CD4-positive, alpha-beta T cell treated with Interleukin-6 for 4 hours (primary cell): ENCODE measurements at places on chromosomes 12 and 14.
A peak's percentile ranks its signal among the peaks of the same experiment; 100 is the strongest.

GRCh38 chr12:51087818-51088217 lies 4.4 kb upstream of the CSRNP2 start:
- DNase-seq: no peak

- DNase-seq: no peak
Observed at GRCh38 chr14:99938896-99939295, 126.3 kb upstream of the EVL start.

DNA sequence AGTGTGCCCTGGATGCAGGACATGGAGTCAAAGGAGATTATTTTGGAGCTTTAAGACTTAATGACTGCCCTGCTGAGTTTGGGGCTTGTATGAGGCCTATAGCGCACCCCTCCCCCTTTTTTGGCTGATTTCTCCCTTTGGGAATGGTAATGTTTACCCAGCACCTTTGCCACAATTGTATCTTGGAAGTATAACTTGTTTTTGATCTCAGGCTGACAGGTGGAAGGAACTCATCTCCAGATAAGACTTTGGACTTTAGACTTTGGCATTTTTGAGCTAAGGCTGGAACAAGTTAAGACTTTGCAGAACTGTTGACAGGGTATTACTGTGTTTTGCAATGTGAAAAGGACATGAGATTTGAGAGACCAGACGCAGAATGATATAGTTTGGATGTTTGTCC lies 110.5 kb downstream of the DERA start:
- DNase-seq: no peak

GRCh38 chr12:113278141-113278540 lies 56.8 kb downstream of the SLC8B1 start:
- no peak for DNase-seq

DNA sequence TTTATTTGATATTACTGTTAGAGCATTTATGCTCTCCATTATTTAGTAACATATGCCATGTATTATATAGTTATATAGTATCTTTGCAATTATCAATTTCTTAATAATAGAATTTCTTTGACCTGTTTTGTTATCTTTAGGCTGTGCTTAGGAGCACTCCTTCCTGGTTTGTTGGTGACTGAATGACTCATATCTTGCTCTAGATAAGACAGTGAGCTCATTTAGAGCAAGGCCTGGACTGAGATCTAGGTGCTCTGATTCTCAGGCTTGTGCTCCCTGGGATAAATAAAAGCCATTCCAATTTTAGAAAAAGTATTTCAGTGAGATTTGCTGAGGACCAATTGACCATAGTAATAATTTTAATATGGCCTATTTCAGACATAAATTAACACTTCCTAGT lies 951.2 kb downstream of the FLRT2 start:
- no peak for DNase-seq

- DNase-seq: no peak
Observed at GRCh38 chr14:80206351-80207080, 4.8 kb downstream of the DIO2 start.

DNA sequence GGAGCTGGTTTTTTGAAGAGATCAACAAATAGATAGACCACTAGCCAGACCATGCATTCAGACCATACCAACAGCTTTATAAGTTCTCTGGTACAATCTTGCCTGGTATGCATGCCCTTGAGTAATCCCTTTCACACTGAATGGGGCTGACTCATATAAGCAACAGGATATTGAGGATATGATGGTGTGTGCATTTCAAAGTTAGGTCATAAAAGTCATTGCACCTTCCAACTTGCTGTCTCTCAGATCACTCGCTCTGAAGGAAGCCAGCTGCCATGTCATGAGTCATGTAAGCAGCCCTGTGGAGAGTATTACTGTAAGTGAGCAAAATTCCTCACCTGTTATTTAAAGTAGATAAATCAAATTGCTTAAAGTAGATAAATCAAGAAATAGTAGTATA lies 45.0 kb upstream of the OR6J1 start:
- DNase-seq: no peak

GRCh38 chr14:76250302-76250701 lies 98.6 kb downstream of the GPATCH2L start:
- DNase-seq: no peak

- DNase-seq: no peak
Observed at GRCh38 chr14:79997509-79998208, 213.6 kb downstream of the DIO2 start.

- DNase-seq: no peak
Observed at GRCh38 chr14:79525416-79525815, 685.9 kb downstream of the DIO2 start.

DNA sequence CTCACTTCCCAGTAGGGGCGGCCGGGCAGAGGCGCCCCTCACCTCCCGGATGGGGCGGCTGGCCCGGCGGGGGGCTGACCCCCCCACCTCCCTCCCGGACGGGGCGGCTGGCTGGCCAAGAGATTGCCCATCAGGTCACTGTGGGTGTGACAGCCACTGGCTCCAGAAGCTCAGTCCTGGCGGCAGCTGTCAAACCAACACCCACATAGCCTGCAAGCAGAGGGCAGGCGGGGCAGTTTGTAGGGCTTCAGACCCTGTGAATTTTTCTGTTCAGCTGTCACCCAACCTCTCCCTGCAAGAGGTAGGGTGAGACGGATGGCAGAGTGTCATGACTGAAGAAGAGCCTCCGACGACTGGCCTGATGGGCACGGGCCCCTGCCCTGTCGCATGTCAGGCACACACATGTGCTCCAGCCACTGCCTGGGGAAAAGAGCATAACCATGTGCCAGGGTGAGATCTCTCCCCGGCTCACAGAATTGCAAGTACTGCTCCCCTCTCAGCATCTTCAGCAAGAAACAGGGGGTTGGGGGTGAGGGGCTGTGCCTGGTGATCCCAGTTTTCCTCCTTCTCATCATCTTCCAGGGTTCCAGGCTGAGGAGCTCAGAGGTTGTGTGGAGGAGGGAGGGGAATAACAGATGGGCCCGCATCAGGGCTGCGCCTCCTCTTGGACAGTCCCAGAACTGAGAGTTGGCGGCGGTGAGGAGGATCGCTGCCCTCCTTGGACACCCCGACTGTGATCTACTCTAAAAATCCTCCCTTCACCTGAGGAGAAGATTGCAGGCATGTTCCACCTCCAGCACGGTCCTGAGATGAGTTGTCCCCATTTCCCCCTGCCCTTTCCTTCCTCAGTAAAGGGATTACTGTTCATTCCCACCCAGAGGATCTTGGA lies 11.2 kb upstream of the PRPH start:
- no peak for DNase-seq

GRCh38 chr12:44716711-44717110 lies 159.4 kb downstream of the NELL2 start:
- DNase-seq: no peak

DNA sequence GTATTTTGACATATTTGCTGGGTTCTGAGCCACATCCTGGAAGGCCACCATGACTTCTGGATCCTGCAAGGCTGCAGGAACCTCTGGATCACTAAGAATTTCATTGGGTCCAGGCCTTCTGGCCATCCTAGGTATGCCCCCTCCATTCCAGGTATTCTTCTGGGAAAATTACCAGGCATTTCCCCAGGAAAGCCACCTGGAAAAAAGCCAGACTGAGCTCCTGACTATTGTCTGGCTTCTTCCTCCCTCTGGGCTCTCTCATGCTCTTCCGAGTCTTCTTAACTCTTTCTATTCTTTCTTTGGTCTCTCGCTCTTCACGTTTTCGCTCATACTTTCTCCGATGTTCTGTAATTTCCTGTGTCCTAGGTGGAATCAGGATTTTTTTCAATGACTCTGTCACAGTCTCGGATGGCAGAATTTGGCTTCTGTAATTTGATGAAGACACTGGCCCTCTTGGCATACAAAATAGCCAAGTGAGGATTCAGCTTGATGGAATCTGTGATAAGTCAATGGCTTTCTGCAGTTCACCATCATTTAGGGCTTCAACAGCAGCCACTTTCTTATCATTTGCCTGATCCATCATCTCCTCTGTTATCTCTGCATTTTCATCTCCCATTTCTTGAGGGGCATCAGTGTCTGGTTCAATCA lies 42.6 kb downstream of the ATP23 start:
- DNase-seq: no peak

- peak; percentile 85 for DNase-seq
Observed at GRCh38 chr14:91418387-91419043, 895 bp upstream of the CCDC88C start.

GRCh38 chr12:3199551-3200031 lies 122.4 kb downstream of the TSPAN9 start:
- DNase-seq: no peak

- DNase-seq: no peak
Observed at GRCh38 chr14:92341791-92342190, 18.8 kb downstream of the SLC24A4 start.
